ENCODE measurements at places on chromosomes 1 and 21.

GRCh38 chr21:39553331-39553730 is 59.4 kb upstream of the B3GALT5 start:
- no peak overlapping the region for H3K4me3 ChIP-seq
- no peak for DNase-seq
- H3K27ac ChIP-seq = no peak overlapping the region
- no peaks in the 10 kb centered on the region for H3K27me3 ChIP-seq
- H3K4me1 ChIP-seq = no peaks in the 10 kb centered on the region

- no peaks in the 10 kb centered on the region for H3K27me3 ChIP-seq
- H3K4me1 ChIP-seq = peaks cover 29% of the 10 kb centered on the region
- H3K27ac ChIP-seq = no peak overlapping the region
- no peak overlapping the region for H3K4me3 ChIP-seq
- DNase-seq = no peak
- peaks cover 6% of the 10 kb centered on the region for H3K36me3 ChIP-seq
Measured at GRCh38 chr1:203302456-203302855, 2.9 kb upstream of the BTG2 start.

- no peak overlapping the region for H3K27ac ChIP-seq
- no peaks in the 10 kb centered on the region for H3K27me3 ChIP-seq
- DNase-seq = no peak
- no peaks in the 10 kb centered on the region for H3K36me3 ChIP-seq
- no peaks in the 10 kb centered on the region for H3K4me1 ChIP-seq
Measured at GRCh38 chr21:41130883-41131282, 37.1 kb upstream of the BACE2 start.

DNA sequence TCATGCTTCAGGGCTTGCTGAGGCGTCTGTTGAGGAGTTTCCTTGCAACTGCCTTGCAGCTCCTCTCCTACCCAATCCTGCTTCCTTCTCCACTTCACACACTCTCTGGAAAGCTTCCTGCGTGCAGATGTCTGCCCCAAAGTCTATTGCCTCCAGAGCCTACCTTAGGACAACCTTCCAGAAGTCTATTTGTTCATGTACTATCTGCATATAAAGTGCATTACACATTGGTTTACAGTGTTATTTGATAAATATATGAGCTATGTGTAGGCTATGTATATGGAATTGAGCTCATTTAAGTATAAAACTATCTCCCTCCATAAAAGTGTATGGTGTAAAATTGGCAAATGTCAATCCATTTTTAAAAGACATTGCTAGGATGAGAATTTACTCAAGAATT is 9.8 kb downstream of the PTGFR start:
- H3K27ac ChIP-seq = peak overlapping the region; percentile 19
- H3K4me1 ChIP-seq = no peaks in the 10 kb centered on the region
- H3K36me3 ChIP-seq = no peaks in the 10 kb centered on the region
- no peaks in the 10 kb centered on the region for H3K27me3 ChIP-seq
- H3K4me3 ChIP-seq = no peak overlapping the region

- no peaks in the 10 kb centered on the region for H3K4me1 ChIP-seq
- H3K36me3 ChIP-seq = no peaks in the 10 kb centered on the region
- no peaks in the 10 kb centered on the region for H3K27me3 ChIP-seq
- DNase-seq = no peak
- no peak overlapping the region for H3K4me3 ChIP-seq
Measured at GRCh38 chr21:17495680-17496079, 17.2 kb upstream of the CXADR start.

- H3K4me1 ChIP-seq = no peaks in the 10 kb centered on the region
- no peak overlapping the region for H3K4me3 ChIP-seq
- H3K36me3 ChIP-seq = no peaks in the 10 kb centered on the region
- H3K27ac ChIP-seq = no peak overlapping the region
- no peak for DNase-seq
- H3K27me3 ChIP-seq = no peaks in the 10 kb centered on the region
Measured at GRCh38 chr21:29104239-29104708, 26.2 kb upstream of the MAP3K7CL start.

DNA sequence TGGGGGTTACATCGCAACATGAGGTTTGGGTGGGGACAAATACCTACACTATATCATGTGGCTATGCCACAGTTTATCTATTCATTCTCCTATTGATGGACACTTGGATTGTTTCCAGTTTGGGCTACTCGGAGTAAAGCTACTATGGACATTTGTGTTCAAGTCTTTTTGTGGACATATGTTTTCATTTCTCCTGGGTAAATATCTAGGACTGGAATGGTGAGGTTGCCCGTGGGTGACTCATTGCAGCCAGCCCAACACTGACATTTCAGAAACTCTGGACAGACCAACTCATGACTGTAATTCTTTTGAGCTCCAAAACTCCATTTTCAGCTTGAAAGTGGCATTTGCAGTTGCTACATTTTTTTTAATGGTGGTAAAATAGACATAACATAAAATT is 82.7 kb downstream of the KAZN start:
- H3K36me3 ChIP-seq = no peaks in the 10 kb centered on the region
- H3K27me3 ChIP-seq = no peaks in the 10 kb centered on the region
- no peak overlapping the region for H3K27ac ChIP-seq

GRCh38 chr1:91499904-91500755 is 521 bp upstream of the CDC7 start:
- H3K4me3 ChIP-seq = peak overlapping the region; percentile 64
- peak overlapping the region; percentile 87 for H3K27ac ChIP-seq
- H3K4me1 ChIP-seq = peaks cover 14% of the 10 kb centered on the region
- no peaks in the 10 kb centered on the region for H3K27me3 ChIP-seq
- no peak for DNase-seq

DNA sequence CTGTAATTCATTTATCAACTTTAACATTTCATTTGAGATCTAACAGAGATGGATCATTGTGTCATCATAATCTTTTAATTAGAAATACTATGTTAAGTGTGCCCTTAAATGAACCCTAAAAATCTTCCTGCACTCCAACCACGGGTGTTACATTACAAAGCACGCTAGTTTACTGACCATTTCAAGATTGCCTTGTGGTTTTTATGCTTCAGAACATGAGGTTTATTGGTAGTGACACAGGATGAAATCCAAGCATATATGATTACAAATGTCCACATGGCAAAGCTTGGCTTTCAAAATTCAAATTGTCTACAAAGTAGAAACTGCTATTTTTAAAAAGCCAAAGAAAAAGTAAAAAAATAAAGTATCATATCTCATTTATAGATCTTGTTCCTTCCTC is 190.4 kb upstream of the USP25 start:
- H3K27me3 ChIP-seq = no peaks in the 10 kb centered on the region
- H3K4me3 ChIP-seq = no peak overlapping the region

GRCh38 chr21:41861987-41862386 is 17.2 kb downstream of the PRDM15 start:
- no peak for DNase-seq
- H3K27ac ChIP-seq = no peak overlapping the region
- no peaks in the 10 kb centered on the region for H3K27me3 ChIP-seq

GRCh38 chr1:41404308-41404761 is 43.1 kb downstream of the FOXO6 start:
- DNase-seq = no peak
- no peak overlapping the region for H3K27ac ChIP-seq
- H3K4me3 ChIP-seq = no peak overlapping the region
- H3K36me3 ChIP-seq = no peaks in the 10 kb centered on the region
- no peaks in the 10 kb centered on the region for H3K27me3 ChIP-seq

- no peak overlapping the region for H3K27ac ChIP-seq
- no peaks in the 10 kb centered on the region for H3K36me3 ChIP-seq
Measured at GRCh38 chr1:182111496-182111895, 50.0 kb upstream of the ZNF648 start.

DNA sequence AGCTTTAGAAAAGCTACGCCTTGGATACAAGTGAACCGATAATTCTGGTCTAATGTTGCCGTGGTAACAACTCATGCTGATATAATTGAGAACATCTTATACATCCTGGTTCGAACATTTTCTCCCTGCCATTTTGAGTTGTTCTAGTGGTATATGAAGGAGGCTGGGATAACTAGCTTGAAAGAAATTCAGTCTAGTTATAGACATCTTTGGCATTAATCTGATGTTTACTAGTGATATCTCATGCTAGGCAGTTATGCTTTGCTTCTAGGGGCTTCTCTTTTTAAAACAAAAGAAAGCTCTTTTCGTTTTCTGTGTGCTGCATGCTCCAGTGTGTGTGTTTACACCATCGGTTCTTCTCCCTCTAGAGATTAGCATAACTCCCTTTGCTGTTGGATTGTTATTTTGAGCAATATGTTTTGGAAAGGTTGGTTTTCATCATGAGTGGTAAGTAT is 20.5 kb downstream of the PRKACB start:
- no peak overlapping the region for H3K27ac ChIP-seq
- no peaks in the 10 kb centered on the region for H3K36me3 ChIP-seq
- no peak overlapping the region for H3K4me3 ChIP-seq
- peaks cover 15% of the 10 kb centered on the region for H3K4me1 ChIP-seq

DNA sequence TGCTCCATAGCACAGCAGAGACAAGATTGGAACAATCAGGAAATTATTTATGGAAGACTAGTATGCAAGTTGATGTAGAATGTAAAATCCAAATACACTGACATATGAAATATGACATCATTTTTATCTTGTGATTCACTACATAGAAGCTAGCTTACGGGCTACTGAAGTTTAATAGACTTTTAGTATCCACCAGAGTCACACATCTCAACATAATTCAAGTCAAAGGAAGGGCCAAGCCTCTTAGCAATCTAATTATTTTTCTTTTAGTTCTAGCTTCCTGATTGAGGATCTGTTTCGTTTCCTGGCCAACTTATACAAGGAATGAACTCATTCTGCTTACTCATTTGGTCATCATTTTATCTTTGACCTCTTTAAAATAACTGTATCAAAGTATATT is 234.4 kb upstream of the CHRM3 start:
- H3K4me3 ChIP-seq = no peak overlapping the region
- no peak for DNase-seq
- no peaks in the 10 kb centered on the region for H3K36me3 ChIP-seq
- no peaks in the 10 kb centered on the region for H3K27me3 ChIP-seq

DNA sequence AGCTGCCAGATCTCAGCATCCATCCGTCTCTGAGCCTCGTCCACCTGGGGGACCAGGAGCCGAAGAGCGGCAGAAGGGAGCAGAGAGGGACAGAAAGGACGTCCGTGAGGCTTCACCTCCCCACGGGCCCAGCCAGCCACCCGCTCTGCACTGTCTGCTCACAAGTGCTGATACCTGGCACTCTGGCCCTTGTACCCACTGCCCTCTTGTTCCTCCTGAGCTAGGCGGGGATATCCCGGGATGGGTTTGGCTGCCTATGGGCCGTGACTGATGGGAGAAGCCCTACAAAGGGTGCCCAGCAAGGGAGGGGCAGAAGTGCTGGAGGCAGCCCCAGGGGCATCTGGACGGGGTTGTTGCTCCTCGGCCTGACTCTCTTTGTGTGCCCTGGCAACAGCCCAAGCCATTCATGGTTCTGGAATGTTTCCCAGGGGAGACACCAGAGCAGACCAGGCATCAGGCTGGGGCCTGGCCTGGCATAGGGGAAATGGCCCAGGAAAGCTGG is 57.6 kb downstream of the LDLRAD2 start:
- no peaks in the 10 kb centered on the region for H3K27me3 ChIP-seq
- peaks cover 16% of the 10 kb centered on the region for H3K4me1 ChIP-seq
- no peak for DNase-seq
- H3K36me3 ChIP-seq = no peaks in the 10 kb centered on the region
- no peak overlapping the region for H3K4me3 ChIP-seq

DNA sequence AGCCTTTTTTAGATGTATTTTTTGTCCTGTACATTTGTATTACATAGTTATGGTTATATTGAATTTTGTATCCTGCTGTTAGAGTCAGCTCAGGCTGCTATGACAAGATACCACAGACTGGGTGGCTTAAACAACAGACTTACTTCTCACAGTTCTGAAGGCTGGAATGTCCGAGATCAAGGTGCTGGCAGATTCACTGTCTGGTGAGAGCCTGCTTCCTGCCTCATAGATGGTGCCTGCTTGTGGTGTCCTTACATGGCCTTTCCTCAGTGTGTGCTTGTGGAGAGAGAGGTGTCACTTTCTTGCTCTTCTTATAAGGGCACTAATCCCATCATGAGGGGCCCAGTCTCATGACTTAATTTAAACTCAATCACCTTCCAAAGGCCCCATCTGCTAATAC is 23.1 kb upstream of the MYSM1 start:
- no peaks in the 10 kb centered on the region for H3K27me3 ChIP-seq
- peaks cover 9% of the 10 kb centered on the region for H3K4me1 ChIP-seq
- H3K36me3 ChIP-seq = no peaks in the 10 kb centered on the region
- no peak for DNase-seq
- no peak overlapping the region for H3K4me3 ChIP-seq

- H3K36me3 ChIP-seq = no peaks in the 10 kb centered on the region
- no peaks in the 10 kb centered on the region for H3K27me3 ChIP-seq
- H3K4me3 ChIP-seq = no peak overlapping the region
- no peak for DNase-seq
- H3K4me1 ChIP-seq = no peaks in the 10 kb centered on the region
- H3K27ac ChIP-seq = no peak overlapping the region
Measured at GRCh38 chr1:226980565-226981385, 40.7 kb downstream of the COQ8A start.

DNA sequence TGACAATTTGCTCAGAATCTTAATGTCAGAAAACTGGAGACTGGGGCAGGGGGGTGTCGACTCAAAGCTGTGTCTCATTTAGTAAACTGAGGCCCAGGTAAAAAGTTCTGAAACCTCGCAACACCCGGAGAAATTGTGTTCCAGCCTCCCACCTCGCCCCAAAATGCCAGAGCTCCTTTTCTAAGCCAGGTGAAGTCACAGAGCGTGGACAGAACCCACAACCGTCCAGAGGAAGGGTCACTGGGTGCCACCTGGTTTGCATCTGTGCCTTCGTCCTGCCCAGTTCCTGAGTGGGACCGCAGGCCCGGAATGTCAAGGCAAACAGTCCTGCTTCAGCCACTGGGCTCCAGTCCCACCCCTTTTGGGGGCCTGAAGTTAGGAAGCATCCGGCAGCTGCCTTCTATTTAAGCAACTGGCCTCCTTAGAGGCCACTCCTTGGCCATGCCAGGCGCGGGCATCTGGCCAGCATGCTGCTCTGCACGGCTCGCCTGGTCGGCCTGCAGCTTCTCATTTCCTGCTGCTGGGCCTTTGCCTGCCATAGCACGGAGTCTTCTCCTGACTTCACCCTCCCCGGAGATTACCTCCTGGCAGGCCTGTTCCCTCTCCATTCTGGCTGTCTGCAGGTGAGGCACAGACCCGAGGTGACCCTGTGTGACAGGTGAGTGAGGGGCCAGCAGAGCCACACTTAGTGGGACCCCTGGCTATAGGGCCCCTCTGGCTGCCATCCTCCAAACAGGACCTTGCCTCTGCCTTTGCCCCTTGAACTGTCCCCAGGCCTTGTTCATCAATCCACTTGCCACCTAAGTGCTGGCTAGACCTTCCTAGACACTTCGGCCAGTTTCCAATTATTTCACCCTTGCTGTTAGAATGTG is at the start of gene TAS1R1:
TSS of gene TAS1R1 (plus strand) at position 401 of the 872 bp plus-strand sequence. CDS start at position 468, 67 bp downstream.
- H3K36me3 ChIP-seq = no peaks in the 10 kb centered on the region
- no peak for DNase-seq
- peak within 1 kb of the TSS; percentile 100 for H3K4me3 ChIP-seq
- H3K27ac ChIP-seq = peak within 1 kb of the TSS; percentile 73
- H3K4me1 ChIP-seq = peaks cover 24% of the 10 kb centered on the region

GRCh38 chr1:164961715-164962114 is 394.8 kb downstream of the LMX1A start:
- no peaks in the 10 kb centered on the region for H3K27me3 ChIP-seq
- no peaks in the 10 kb centered on the region for H3K4me1 ChIP-seq
- no peak for DNase-seq
- H3K27ac ChIP-seq = no peak overlapping the region
- H3K36me3 ChIP-seq = no peaks in the 10 kb centered on the region

GRCh38 chr1:222454782-222455181 is 93.1 kb downstream of the HHIPL2 start:
- H3K4me3 ChIP-seq = peak overlapping the region; percentile 7
- peak overlapping the region; percentile 39 for H3K27ac ChIP-seq
- no peaks in the 10 kb centered on the region for H3K27me3 ChIP-seq

GRCh38 chr1:112105557-112105956 is 116.1 kb upstream of the KCND3 start:
- H3K4me1 ChIP-seq = peaks cover 1% of the 10 kb centered on the region
- H3K27ac ChIP-seq = no peak overlapping the region
- no peaks in the 10 kb centered on the region for H3K36me3 ChIP-seq
- no peak for DNase-seq

Data from vagina (tissue), 2 donors.